ENCODE measurements at places on chromosomes 16 and 17.

DNA sequence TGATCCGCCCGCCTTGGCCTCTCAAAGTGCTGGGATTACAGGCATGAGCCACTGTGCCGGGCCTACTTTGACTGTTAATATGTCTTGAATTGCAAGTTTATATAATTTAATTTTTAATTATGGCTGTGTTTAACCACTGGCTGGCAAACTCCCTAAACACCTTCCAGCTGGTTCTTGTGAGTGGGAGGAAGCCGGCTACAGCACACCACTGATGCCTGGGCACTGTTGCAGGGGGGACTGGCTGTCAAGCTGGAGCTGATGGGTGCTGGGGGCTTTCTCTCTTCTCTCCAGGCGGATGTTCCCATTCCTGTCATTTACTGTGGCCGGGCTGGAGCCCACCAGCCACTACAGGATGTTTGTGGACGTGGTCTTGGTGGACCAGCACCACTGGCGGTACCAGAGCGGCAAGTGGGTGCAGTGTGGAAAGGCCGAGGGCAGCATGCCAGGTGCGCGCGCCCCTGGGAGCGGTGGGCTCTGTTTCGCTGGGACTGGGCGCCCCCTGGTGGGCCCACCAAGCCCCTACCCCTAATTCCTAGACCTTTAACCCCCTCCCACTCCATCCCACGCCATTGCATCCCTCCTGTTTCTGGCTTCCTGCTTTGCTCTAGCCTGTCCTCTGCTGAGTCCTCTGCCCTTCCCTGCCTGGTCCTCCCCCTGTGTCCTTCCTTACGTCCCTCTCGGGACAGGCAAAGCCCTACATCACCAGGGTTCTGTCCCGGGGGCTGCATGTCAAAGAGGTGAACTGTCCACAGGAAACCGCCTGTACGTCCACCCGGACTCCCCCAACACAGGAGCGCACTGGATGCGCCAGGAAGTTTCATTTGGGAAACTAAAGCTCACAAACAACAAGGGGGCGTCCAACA lies 9.5 kb downstream of the TBX21 start:
- no peak for DNase-seq

DNA sequence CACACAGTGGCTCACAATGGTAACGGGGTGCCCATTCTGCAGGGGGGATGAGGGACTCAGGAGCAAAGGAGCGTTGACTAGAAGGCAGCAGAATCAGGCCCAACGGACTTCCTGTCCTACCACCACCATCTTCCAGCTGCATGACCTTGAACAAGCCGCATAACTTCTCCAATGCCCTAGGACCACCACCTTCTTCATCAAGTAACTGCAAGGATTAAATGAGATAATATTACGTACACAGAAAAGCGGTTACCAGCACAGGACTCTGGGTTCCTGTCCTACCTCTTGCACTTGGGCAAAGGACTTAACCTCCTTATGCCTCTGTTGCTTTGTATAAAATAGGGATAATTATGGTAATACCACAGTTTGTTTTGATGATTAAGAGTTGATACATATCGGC lies 4.7 kb downstream of the ASPHD1 start:
- DNase-seq, result no peak

DNA sequence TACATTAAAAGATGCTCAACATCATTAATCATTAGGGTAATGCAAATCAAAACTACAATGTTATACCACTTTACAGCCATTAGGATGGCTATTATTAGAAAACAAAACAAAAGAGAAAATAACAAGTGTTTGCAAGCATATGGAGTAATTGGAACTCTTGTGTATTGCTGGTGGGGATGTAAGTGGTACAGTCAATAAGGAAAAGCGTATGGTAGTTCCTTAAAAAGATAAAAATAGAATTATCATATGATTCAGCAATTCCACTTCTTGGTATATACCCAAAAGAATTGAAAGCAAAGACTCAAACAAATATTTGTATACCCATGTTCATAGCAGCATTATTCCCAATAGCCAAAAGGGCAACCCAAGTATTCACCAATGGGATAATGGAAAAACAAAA lies 1.4 kb upstream of the CAPNS2 start:
- DNase-seq, result no peak

DNA sequence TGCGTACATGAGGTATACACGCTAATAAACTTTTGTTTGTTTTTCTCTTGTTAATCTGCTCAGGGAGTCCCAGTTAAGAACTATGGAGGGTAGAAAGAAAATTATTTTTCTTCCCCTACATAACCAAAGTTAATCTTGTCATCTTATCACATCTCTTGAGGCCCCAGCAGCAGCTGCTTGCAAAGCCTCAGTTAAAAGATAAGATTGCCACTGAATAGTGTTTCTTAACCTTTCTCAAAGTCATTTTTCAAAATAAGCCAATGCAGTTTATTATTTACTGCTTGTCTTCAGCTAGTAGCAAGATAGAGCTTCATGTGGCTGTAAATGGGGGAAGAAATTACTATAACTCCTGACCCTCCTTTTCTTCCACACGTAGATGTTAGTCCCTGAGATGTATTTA lies 21.5 kb upstream of the APOH start:
- no peak for DNase-seq

- no peak for DNase-seq
Observed at GRCh38 chr17:3748576-3748975, 24.9 kb downstream of the HASPIN start.

DNA sequence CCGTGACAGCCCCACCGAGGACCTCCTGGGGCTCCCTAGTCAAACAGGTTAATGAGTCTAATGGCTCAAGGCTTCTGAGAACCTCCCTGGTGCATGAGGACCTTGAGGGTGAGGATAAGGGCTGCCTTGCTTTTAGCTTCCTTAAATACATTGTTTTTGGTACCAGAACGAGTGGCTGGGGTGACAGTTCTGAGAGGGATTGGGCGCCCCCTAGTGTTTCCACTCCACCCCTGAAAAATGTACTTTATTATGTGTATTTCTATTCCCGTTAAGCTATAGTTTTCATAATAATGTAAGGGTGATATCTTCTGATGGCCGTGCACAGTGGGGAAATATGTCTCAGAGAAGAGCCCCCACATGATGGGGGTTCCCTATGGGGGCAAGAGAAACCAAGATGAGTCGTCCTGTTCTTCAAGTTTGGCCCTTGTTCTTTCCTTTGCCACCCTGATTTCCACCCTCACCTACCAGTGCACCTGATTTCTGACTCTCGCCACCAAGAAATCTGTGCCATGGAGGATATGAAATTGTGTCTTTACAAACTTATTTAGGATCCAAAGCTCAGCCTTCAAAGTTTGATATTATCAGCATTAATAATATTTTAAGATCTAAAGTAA lies 14.5 kb upstream of the VWA3A start:
- DNase-seq, result peak; percentile 36

GRCh38 chr16:63005356-63005755 lies 969.1 kb upstream of the CDH8 start:
- DNase-seq, result no peak

All from stimulated activated CD8-positive, alpha-beta memory T cell treated with anti-CD3 and anti-CD28 coated beads, Interleukin-15, amount 100 ng/mL, for 4 hours (primary cell).